ENCODE measurements at places on chromosomes 7 and 10.
A peak's percentile ranks its signal among the peaks of the same experiment; 100 is the strongest.

DNA sequence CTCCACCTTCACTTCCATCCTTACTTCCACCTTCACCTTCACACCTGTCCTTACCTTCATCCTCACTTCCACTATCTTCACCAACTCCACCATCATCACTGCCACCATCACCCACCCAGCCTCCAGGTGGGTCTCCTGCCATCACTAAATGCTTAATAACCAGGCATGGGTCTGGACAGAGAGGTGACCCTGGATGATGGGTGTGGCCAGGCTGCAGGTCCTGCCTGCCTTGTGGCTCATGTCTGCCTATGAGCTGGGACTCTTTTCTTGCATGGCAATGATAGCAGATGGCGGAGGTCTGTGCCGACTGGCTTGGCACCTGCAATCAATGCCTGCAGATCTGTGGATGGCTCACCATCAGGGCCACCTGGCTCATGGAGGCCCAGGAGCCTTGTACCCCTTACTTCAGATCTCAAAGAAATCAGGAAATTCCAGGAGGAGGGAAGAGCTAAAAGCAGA lies 60.1 kb upstream of the ELN start:
- no peak for DNase-seq

- no peak for DNase-seq
Measured at GRCh38 chr7:2517026-2517425, 2.5 kb upstream of the LFNG start.

DNA sequence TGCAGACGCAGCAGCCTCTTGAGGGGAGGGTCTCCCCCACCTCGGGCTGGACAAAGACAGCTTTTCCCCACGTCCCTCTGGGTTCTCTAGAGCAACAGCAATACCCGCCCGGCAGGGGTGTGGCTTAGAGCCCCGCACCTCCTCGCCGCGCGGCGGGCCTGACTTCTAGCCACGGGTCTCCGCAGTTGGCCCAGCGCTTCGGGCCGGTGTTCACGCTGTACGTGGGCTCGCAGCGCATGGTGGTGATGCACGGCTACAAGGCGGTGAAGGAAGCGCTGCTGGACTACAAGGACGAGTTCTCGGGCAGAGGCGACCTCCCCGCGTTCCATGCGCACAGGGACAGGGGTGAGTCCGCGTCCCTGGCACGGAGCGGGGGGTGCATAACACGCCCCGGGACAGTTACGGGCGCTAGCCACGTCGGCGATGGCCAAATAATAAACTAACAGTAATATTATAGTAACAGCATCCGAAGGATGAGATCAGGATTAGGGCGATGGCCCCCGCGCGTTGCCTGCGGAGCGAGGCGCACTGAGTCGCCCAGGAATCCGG lies 1.2 kb downstream of the CYP2E1 start:
- DNase-seq, result no peak

DNA sequence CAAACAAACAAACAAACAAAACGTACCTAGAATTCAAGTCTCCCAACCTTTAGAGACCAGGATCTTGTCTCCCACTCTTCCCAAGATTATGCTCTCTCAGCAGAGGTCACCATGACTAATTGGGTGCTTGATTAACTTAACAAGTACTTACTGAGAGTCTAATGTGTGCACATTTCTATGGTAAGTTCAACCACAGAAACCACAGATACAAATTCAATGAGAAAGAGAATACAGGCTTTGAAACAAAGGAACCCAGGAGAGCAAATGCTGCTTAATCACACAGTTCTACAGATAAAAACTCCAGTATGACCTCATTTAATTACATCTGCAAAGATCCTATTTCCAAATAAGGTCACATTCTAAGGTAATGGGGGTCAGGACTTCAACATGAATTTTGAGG lies 142.8 kb downstream of the DNAJC1 start:
- no peak for DNase-seq

DNA sequence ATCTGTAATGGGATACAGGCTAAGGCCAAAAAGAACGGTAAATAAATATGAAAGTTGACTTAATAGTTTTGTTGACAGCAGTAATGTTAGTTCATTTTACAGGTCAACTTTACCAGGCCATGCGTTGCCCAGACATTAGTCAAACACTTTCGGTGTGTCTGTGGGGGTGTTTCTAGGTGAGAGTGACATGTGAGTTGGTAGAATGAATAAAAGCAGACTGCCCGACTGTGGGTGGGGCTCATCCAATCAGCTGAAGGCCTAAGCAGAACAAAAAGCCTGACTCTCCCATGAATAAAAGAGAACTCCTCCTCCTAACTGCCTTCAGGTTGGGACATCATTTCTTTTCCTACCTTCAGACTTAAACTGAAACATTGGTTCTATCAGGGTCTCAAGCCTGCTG lies 132.3 kb downstream of the MTPAP start:
- no peak for DNase-seq

DNA sequence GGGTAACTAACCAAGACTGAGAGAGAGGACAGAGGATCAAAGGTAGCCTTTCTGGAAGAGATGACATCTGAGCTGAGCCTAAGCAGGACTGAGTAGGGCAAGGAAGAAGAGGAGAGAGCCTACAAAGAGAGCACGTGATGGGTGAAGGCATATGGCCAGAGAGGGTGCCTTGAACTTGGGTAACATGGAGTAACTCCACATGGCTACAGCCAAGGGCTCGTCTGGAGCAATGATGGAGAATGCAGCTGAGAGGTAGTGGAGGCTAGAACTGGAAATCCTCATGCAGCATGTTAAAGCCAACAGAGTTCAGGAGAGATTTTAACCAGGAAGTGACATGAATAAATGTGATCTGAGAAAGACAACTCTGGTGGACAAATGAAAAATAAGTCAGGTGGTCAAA lies 77.8 kb downstream of the LRRC17 start:
- DNase-seq, result no peak

- peak; percentile 56 for DNase-seq
Measured at GRCh38 chr10:26792758-26793495, 67.8 kb downstream of the ABI1 start.

- no peak for DNase-seq
Measured at GRCh38 chr7:90453259-90453891, 16.1 kb upstream of the PTTG1IP2 start.

GRCh38 chr10:34978080-34978479 lies 112.1 kb downstream of the CUL2 start:
- DNase-seq, result no peak

DNA sequence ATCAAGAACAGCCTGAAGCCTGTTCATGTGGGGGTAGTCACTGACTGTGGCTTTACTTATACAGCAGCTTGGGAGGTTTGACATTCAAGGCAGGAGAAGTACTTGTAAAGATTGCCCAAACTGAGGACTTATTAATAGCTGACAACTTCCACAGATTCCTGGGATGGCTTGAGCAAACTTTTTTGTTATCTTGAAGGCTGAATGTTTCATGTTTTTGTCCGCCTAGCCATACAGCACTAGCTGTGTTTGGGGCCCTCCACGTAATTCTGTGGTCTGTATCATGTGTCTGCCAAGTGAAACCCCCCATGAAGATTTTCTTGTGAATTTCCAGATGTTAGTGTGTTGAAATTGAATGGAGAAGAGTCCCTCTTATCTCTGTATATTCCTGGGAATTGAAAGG lies 38.6 kb downstream of the FAS start:
- DNase-seq, result no peak

DNA sequence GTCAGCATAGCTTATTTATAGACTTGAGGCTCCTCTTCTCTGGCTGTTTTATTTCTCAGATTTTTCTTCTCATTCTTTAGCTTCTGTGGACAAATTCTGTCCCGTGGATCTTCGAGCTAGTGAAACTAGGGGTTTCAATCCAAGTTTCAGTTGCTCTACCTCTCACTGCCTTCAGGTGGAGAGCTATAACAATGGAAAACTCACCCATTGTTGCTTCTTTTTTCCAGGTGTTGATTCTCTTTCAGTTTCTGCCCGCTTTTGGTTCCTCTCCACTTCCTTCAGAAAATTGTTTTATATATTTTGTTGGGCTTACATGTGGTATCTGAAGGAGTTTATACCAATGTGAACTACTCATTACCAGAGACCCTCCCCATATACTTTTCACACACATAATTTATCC lies 266.1 kb downstream of the TCF7L2 start:
- no peak for DNase-seq

DNA sequence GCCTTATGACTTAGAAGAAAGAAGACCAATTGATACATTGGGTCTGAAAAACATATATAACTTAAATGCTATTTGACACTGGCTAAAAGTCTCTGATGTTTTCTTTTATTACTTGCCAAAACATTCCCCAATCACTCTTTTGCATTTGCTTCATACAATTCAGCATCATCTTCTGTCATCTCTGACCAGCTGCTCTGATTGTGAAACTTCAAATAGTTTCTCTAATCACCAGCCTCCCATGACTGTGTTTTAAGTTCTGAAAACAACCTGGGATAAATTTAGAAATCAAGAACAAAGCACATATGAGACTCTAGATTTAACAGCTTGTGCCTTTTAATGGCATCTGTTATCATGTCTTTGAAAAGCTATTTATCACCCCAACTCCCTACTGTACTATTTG lies 208.4 kb upstream of the KCND2 start:
- no peak for DNase-seq

DNA sequence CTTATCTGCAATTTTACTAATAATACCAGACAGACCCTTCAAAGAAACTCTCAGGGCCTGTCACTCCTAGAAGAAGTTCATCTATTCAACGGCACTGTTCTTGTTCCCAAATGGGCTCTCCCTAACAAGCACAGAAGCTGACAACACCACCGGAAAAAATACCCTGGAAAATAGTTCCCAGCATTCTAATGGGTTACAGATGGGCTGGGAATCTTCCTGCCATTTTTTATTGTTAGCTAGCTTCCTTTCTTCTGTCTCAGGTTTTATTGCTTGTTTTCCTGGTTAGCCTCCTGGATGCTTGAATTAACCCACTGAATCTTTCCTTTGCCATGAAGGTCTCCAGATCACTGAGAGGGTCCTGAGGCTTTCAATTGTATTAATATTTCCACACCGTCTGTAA lies 689.8 kb upstream of the NRP1 start:
- DNase-seq, result no peak

DNA sequence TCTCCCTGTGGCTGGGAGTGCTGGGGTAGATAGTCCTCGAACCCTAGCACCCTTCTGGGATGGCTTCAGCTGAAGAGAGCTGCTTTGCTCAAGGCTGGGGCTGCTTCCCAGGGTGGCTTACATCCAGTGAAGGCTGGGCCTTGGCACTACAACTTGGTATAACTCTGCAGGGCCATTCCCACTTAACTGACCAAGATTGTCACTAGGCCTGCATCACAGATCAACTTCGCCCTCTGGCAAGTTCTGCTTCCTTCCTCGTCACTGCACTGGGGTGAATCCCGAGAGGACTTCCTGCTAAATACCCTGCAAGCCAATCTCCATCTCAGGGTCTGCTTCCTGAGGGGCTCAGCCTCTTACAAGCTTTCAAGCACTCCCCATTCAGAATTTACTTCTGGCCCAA lies 195.2 kb downstream of the DOCK4 start:
- DNase-seq, result peak; percentile 11

DNA sequence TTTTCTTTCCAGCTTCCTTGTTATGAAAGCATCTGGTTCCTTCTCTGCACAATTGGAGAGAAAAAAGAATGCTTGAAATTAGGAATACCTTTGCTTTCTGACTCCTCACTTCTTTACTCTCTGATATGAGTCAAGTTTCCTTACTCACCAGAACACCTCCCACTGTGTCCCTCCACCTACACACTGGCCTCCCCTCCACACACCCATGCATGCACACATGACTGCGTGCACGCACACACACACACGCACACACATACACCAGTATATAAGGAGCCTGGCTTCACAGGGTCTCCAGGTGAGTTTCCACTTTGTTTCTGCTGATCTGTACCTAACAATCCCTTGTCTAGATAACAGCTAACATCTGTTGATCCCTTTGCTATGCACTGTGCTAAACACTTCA lies 11.4 kb upstream of the PTER start:
- DNase-seq, result no peak

GRCh38 chr7:138962561-138963270 lies 18.5 kb downstream of the KIAA1549 start:
- DNase-seq, result no peak

DNA sequence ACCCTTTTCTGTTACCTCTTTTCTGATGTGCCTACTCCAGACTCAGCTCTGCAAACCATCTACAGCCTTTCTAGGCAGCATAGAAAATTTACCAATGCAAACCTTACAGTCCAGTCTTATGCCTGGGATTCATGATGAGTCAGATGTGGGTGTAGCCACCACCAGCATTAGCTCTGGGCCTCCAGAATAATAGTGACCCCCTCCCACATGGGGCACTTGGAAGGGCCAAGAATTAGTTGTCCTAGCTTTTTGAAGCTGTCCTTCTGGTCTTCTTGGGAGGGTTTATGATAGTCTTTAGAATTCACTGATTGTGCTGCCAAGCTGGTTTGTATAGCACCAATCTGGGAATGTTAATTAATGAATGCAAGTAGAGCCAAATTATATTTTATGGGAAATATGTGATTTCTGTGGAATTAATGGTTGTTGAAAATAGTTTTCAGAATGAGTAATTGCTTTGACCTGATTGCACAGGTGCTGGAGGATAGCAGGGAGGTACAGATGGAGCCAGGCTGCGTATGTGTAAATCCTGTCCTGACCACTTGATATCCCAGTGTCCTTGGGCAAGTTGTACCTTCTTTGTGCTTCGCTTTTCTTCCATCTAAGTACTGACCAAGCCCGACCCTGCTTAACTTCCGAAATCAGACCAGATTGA lies 94.8 kb downstream of the CPED1 start:
- DNase-seq, result no peak

DNA sequence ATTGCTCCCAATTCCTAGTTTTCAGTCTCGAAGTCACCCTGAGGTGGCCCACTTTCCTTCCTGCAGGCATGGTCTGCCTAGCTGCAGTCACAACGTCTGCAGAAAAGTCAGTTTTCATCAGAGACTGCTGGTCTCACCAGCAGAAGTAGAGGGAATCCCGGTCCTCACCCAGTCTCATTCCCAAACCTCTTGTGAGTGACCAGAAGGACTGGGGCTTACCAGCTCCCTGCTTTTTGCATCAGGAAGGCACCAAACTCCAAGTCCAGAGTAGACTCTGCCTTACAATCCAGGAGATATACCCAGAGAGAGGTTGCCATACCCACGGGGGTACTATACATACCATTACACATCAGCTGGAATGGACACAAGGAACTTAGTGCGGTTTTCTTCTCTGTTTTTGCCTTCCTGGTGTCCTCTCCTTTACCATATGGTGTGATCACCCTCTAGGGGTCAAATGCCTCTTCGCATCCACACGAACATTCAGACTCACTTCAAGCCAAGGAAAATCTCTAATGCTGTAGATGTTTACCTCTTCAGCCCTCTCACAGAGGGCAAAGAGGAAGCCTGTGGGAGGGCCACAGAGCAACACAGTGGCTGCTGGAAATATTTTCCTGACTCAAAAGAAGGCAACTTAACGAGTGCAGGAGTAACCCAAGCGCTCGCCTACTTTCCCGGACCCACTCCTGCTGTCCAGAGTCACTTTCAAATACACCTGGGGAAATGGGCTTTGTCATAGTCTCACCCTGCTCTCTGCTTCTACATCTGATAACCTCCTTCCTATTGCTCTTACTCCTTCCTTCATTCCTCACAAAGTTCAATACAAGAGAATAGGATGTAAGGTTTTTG lies 220.9 kb downstream of the C7orf25 start:
- DNase-seq, result peak; percentile 6

GRCh38 chr7:99984593-99984992 lies 8.8 kb upstream of the AZGP1 start:
- no peak for DNase-seq
